ENCODE measurements at places on chromosomes 16 and 17.

DNA sequence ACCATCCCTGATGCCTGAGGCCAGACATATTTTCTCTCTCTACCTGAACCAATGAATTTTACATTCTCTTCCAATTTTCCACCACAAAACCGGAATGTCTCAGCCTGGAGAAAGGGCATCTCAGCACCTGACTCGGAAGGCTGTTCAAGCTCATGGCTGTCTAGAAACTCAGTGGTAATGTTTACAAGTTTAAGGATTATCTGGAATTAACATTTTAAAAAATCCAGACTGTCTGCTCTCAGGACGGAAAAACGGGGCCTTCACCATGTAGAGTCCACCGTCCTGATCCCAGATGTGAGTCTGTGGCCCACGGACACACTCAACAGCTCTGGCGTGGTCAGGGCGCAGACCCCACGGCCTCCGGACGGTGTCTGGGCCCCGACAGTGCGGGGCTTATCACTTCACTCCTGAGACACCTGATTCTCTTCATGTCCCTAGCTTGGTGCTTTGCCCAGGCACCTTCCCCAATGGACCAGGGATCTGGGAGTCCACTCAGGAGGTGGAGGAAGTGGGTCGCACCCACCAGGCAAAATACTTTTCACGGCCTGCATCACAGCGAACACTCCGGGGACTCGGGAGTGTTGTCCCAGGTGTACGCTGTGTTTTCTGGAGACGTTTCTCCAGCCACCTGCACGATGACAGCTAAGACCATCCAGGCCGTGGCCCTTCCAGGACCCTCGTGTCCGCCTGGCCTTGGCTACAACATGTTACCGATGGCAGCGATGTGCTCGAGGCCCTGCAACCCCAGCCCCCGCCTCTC lies 101.5 kb downstream of the ZNF778 start:
- no peak for DNase-seq

DNA sequence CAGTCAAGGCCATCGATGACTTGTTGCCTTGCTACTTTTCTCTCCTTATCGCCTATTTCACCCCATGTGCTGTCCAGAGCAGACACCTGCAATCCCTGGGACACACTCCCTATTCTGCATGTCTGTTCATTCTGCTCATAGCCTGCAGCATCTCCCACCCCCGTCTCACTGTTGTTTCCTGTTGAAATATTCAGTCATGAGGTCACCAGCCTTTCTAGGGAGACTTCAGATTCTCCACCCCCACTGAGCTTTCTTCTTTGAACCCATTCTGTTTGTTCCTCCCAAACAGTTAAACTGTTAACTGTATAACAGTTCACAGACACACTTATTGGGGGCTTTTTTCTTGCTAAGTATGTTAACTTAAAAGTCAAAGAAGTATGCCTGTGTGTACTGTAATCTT lies 94.4 kb downstream of the AATF start:
- no peak for DNase-seq

DNA sequence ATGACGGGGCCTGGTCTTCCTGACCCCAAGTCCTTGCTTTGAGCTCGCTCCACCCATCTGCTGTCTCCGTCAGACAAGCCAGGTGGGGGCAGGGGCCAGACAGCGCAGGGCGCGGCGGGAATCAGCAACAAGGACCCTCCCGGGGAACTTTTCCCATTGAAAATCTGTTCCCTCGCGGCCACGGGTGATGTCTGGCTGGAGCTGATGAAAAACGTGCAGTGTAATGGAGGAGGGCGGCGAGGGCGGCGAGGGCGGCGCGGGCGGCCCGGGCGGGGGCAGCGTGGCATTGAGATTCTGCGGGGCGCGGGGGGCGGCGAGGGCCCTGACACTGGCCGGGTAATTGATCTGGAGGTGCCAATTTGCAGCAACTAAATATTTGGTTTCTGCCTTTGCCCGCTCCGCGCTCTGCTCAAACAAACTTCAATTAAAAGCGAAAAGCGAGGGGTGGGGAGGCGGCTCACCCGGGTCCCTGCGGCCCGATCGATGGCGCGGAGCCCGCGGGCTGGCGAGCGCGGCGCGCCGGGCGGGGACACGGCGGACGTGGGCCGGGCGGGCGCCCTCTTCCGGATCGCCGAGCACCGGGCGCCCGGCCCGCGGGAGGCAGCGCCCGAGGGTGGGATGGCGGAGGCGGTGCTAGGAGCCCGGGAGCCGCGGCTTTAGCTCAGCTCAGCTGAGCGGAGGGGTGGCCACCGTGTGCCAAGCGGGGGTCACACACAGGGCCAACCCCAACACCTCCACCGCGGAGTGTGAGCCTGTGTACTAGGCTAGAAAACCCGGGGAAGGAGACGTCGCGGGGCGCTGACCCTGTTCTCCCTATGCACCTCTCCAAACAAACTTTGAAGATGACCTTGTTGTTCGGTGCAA lies 32.4 kb downstream of the DCAKD start:
- DNase-seq, result no peak

DNA sequence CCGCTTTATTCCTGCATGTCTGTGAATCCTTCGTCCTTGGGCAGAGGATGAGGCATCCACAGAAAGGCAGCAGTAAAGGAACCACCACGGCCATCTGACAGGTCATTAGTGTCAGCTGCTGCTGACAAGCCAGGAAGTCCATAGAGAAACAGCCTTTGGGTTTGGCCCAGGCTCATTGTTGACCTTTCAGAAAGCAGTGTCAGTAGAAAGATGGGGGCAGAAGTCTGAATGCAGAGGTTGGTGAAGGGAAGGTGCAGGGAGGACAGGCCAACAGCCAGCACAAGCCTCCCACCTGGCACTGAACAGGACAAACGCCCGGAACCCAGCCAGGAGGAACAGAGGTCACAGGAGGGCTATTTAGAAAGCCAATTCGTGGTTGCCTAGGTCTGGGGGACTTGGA lies 105.8 kb downstream of the VAT1L start:
- no peak for DNase-seq

DNA sequence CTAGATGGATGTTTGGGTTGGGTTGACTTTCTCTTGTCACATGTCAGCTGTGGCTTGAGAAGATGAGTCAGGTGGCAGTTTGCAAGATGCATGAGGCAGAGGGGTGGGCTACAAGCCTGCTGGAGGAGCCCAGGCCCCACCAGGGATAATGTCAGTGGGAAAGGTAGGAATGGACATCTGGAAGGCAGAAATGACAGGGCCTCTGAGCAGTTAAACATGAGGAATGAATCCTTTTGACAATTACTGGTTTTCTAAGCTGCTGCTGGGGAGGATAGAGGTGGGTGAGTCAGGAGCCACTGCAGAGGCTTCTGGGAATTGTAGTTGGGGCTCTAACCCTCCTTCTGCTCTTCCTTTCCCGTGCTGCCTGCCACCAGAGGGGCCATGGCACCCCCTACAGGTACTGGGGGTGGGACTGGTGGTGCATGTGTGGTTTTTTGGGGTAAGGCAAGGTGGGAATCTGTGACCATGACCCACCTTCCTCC lies 15.7 kb downstream of the SLC52A1 start:
- DNase-seq, result no peak

GRCh38 chr16:29992344-29992967 lies 3.0 kb downstream of the HIRIP3 start:
- no peak for DNase-seq

- DNase-seq, result no peak
Observed at GRCh38 chr16:17348042-17348783, 122.5 kb downstream of the XYLT1 start.

All from NCI-H1048 (cell line).